ENCODE measurements at places on chromosomes 4 and X. TPM values are rescaled to one million over a fixed set of nuclear protein-coding genes. Genes with fewer than 3 reads are reported as not detected.

Gene P2RY4
- 0.19 TPM for total RNA-seq

- H3K4me3 ChIP-seq, result no peak overlapping the region
- H3K27me3 ChIP-seq, result peaks cover 10% of the 10 kb centered on the region
- no peak for DNase-seq
- peaks cover 25% of the 10 kb centered on the region for H3K4me1 ChIP-seq
- H3K27ac ChIP-seq, result no peak overlapping the region
These were observed 136.5 kb downstream of the PJA1 start for GRCh38 chrX:69028761-69029120.

Gene GPAT3
- 40.0 TPM for total RNA-seq

Gene USP27X
- total RNA-seq, result 2.2 TPM

DNA sequence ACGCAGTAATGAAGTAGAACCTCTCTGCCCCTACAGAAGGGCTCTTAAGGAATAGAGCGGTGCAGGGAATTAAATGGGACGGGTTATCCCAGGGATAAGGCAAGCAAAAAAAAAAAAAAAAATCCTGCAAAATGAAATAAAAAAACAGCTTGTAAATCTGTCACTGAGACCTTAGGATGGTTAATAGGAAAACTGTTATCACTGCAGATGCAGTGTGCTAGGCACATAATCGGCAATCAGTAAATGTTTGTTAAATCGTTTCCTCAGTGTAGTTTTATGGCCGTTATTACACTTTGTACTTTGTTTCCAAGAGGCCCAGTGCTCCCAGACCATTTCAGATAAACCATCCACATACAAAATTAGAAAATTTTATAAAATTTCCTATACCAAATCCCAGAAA is 1.0 kb downstream of the HNRNPH2 start:
- H3K4me3 ChIP-seq, result peak overlapping the region; percentile 69
- H3K27me3 ChIP-seq, result no peaks in the 10 kb centered on the region
- peaks cover 17% of the 10 kb centered on the region for H3K4me1 ChIP-seq
- H3K36me3 ChIP-seq, result no peaks in the 10 kb centered on the region
- no peak for DNase-seq

Gene SMARCA5
- total RNA-seq, result 36.2 TPM

Gene DIAPH2
- 18.8 TPM for total RNA-seq
